ENCODE measurements at places on chromosomes 4 and X. TPM values are rescaled to one million over a fixed set of nuclear protein-coding genes. Genes with fewer than 3 reads are reported as not detected.

The RNF175 gene
- 20.9 TPM for total RNA-seq

The ETDB gene
- total RNA-seq = not detected

The HS6ST2 gene
- 18.5 TPM for total RNA-seq

The MSMO1 gene
- 166 TPM for total RNA-seq

The YTHDC1 gene
- total RNA-seq = 93.9 TPM

The SLC49A3 gene
- not detected for total RNA-seq

The UGT8 gene
- total RNA-seq = 6.0 TPM

DNA sequence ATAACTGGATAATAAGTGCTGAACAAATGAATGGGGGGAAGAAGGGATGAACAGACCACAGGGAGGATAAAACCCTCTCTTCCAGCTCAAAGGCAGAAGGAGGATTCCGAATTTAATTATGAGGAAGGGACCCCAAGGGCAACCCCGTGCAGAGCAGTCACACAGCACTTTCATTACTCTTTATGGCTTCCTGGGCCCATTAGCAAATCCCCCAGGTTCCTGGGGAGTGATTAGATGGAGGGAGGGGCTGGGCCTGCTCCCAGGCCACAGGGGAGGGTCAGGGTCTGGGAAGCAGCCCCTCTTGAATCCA is 67.1 kb downstream of the PPP2R2C start:
- peak; percentile 64 for ATAC-seq

DNA sequence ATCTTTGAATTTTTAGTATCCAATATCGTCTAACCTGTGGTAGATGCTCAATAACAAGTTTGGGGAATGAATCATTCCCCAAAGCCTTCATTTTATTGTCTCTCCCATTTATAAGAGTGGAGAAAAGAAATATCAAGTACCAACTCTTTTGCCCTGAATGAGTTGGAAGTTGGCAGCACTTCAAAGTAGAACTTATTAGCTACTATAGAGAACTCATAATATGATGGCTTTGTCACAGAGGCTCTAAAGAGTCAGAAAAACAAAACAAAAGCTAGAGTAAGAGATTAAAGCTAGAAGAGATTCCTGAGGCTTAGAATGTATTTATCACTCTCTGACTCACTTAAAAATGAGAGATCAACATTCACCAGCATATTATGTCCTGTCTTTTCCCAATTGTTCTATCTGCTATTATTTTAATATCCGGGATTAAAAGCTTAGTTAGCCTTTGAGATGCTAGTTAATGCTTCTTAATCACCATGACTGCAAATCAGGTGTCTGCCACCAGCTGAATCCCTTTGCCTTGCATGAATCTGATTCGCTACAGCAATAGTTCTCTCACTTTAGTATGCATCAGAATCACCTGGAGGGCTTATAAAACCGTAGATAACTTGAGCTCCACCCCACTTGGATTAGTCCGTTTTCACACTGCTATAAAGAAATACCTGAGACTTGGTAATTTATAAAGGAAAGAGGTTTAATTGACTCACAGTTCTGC is 77.9 kb downstream of the PALLD start:
- ATAC-seq = no peak

DNA sequence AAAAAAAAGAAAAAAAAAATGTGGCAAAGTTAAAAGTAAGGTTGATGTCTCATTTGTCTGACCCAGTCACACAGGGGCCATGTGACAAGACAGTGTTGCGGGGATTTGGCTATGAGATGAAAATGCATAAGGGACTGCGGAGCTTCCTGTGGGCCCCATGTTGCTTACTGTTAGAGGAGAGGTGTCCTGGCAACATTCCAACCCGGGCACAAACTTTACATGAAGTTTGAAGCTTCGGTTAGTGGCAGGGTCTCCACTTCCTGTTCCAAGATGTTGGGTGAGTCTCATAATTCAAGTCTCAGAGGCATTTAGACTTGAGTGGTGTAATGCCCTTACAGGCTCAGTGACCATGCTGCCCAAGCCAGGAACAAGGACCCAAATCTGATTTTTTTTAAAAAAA is 111.3 kb downstream of the MAML3 start:
- no peak for ATAC-seq

- no peak for ATAC-seq
Measured at GRCh38 chr4:5041699-5042098, 9.6 kb upstream of the STK32B start.

DNA sequence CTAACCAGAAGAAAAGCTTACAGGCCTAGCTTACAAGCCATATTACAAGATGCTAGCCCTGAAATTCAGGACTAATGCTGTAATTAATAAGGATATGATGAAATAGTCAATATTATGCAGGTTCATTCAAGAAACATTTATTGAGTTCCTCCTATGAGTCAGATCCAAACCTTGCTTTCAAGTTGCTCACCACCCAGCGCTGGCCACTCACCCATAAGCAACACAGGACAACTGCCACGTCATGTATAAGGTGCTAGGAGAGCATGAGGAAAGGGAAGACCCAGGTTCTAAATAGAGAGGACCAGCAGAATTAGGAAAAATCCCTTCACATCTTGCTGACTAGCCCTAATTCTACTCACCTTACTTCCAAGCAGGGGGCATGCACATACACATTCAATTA is 23.3 kb downstream of the MAML3 start:
- no peak for ATAC-seq

DNA sequence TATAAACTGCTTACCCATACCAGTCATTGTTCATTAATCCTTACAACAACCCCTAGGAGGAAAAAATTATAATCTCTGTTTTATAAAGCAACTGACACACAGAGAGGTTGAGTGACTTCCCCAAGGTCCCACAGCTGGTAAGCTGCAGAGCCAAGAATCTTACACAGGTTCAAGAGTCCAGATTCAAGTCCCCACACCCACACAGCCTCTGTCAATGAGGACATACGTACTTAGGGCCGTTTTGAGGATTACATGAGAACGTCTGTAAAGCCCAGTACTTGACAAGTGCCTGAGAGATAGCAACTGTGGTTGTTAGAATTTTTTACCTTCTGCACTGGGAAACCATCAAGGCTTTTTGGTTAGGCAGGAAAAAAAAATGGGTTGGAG is 556 bp upstream of the SLC25A43 start:
- ATAC-seq = no peak

DNA sequence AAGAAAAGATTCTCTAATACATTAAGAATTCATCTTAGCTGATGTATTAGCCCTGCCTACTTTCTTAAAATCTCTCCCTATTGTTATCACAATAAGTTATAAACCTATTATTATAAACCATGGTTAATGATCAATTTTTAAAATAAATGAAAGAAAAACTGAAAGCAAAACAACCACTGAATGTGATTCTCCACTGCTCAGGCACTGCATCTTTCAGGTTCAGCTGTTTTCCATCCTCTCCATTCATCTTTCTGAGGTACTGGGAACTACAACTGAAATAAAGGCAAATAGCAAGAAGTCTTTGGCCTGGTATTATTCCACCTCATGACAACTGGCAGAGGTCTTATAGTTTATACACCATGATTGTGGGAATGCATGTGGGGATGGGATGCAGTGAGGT is 798.9 kb upstream of the AADAT start:
- no peak for ATAC-seq

DNA sequence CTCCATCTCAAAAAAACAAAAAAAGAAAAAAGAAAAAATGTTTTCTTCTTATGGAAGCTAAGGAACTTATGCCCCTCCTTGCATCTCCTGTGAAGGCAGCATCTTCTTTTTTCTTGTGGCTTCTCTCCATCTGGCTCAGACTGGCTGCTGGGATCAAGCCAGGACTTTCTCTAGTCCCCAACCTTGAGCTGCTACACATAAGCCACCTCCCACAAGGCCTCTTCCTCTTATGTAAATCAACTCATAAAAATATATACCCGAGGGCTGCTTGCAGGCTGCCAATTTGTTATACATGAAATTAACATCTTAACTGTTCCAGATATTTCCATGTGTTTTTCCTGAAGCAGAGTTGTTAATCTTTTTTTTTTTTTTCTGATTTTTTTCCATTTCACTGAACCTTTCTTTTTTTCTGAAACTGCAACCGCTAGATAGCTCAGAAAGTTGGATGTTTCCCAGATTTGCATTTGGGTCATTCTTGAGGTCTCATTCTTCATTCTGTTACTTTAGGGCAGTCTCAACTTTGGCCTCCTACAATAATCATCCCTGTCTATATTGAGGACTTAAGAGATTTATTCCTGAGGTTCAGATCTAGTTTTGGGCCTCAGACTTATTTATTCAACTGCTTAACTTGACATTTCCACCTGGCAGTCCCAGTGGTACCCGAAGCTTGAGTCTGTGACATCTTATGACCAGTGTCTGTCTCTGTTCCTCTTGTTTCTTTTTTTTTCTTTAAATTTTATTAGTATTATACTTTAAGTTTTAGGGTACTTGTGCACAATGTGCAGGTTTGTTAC is 10.3 kb downstream of the SNX25 start:
- ATAC-seq = no peak

DNA sequence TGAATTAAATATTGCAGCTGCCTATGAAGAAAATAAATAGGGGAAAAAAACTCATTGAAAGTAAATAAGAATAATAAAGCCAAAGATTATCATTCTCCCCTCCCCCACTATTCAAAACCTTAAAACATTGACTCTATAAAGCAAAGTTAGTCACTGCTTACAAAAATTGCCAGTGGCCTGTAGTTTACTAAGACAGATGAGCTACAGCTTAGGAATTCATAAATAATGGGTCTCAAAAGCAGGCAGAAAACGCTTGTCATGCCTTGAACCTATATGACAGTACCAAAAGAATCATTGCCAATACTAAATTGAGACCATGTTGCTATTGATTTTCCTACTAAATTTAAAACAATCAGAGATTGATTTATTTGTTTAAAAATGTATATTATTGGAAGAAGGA is 78.9 kb downstream of the SLC10A7 start:
- no peak for ATAC-seq

DNA sequence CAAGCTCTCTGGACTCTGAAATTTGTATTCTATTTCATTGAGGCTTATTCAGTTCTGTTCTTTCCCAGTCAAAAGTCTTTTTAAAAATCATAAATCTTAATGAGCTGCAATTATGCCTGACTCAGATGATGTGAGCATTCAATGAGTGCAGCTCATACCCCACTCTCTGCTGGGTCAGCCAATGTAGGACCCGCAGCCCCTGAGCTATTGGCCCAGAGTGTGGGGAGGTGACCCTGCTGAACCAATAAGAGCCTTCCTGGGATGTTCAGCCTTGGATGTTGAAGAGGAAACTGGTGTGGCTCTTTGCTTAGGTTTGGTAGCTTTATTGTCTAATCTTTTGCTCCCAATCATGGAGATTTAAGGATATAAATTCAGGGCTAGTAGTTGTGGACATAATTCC is 12.1 kb upstream of the TCEAL4 start:
- no peak for ATAC-seq

GRCh38 chr4:120893314-120893713 is 29.2 kb downstream of the PRDM5 start:
- ATAC-seq = no peak

DNA sequence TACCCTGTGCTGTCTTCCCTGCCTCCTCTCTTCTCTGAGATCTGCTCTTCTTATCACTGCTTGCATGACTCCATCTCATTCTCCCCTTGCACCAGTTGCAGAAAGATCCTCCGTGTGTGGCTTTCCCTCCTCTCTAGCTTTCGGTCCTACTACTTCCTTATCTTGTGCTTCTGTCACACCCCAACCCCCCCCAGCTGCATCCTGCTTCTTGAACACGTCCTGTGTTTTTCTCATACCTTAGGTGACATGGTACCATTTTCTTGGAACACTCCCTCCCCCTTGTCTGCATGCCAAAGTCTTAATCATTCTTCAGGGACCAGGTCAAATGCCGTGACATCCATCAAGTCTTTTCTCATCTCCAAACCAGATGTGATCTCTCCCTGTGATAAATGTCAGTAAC is 46.4 kb downstream of the FHL1 start:
- ATAC-seq = no peak

GRCh38 chrX:125150231-125150630 is 169.4 kb upstream of the TEX13C start:
- ATAC-seq = no peak

DNA sequence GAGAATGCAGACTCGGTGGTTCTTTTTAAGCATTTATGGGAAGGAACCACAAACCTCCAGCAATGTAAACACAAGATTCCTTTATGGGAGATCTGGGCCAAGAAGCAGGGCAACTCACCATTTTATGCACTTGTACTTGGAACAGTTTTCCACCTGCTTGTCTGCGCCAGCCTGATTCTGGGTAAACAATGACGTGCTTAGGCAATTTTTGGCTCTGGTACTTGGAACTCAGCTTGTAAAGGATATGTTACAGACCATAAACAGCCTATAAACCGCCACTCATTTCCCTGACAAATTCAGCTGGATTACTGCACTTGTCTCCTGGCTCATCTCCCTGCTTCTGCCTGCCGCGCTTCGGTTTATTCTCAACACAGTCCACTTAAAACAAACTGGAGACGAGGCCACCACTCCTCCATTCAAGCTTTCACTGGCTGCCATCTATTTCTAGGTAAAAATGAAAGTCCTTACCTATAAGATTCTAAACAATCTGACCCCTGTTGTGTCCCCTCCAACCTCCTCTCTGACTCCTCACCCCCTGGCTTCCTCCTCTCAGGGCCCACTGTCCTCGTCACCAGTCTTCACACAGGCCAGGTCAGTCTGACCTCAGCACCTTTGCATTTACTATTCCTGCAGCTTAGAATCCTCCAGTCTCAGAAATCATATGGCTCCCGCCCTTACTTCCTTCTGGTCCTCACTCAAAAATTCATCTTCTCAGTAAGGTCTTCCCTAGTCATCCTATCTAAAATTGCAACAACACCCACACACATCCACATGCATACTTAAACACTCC is 205.9 kb upstream of the GALNT7 start:
- ATAC-seq = no peak

DNA sequence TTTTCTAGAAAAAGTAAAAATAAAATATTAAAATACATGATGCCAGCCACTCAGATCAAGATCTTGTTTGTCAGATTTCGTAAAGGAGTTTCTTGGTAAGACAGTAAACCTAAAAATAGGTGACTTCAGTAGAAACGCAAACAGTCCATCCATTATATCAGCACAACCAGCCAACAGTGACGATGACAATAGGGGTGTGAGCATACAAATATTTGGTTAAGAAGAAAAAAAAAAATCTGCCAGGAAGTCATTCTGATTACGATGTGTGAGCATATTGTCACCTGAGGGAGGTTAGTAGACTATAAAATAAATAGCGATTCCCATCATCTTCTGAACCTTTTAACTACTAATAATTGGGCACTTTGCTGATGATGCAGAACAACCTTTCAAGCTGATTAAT is 37.6 kb downstream of the SLC7A11 start:
- no peak for ATAC-seq

DNA sequence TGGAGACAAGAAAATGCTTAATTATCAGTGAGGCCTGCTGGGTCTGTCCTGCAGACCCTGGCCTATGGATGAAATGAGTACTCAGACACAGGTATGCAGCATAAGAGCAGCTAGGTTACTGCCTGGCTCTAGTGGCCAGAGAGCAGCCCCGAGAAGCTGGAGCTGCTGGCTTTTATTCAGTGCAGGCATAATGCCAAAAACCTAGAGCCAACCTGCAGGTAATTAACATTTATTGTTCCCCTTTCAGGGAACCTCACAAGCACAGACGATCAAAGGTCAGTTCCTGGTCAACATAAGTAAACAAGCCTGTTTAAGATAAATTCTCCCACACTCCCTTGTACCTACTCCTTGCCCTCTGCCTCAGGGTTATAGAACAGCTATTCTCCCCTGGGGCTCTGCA is 13.3 kb downstream of the IDS start:
- ATAC-seq = no peak
